ENCODE measurements at places on chromosomes 16 and 17.

DNA sequence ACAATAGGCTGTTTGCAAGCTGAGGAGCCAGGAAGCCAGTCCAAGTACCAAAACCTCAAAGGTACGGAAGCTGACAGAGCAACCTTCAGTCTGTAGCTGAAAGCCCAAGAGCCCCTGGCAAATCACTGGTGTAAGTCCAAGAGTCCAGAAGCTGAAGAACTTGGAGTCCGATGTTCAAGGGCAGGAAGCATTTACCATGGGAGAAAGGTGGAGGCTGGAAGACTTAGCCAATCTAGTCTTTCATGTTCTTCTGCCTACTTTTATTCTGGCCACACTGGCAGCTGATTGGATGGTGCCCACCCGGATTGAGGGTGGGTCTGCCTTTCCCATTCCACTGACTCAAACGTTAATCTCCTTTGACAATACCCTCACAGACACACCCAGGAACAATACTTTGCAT, 15.3 kb downstream of the CD300LB start:
- no peak for ATAC-seq

- ATAC-seq = no peak
Measured at GRCh38 chr16:2692251-2692947, 10.1 kb downstream of the KCTD5 start.

- peak; percentile 30 for ATAC-seq
Measured at GRCh38 chr16:31134625-31135534, 647 bp downstream of the PRSS8 start.

DNA sequence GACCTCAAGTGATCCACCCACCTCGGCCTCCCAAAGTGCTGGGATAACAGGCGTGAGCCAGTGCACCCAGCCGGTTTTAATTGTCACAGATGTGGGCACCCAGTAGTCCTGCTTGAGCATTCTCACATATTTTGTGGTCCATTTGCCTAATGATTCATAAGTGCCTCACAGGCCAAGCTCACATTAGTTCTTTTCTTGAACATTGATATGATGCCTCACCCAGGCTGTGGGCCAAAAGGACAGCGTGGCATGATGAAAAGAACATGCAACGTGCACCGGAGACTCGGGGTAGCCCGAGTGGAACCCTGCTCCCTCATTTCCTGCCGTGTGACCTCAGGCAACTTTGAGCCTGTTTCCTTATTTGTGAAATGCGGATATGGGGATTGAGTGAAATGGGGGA, 181.9 kb downstream of the SNX29 start:
- peak; percentile 81 for ATAC-seq

- ATAC-seq = no peak
Measured at GRCh38 chr16:14050291-14051027, 20.7 kb upstream of the MRTFB start.

DNA sequence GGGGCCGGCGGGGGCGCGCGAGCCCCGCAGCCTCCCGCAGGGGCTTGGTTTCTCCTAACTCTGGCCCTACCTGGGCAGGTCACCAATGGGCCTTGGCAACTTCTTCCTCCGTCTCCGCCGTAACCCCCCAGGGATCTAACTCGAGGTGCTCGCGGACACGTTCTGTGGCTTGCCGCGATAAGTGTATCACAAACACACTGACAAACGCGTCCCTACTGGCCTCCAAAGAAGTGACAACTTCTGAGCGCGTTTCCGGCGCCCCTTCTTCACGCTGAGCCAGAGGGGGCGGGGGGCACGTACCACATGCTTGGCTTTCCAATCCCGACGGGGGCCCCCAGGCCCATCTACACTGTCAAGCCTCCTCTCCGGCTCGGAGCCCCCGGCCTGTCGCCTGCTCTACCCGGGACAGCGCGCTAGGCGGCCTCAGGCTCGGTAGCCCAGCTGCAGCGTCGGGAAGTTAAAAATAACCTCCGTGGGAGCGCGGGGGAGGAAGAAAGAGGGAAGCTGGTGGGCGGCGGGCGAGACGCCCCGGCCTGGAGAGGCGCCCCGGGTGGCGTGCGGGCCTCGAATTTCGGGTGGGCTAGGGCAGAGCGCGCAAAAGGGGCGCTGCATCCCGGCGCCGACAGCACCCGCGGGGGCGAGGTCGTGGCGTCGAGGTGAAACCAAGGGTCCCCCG, 725 bp upstream of the SPHK1 start:
- ATAC-seq = peak; percentile 19

DNA sequence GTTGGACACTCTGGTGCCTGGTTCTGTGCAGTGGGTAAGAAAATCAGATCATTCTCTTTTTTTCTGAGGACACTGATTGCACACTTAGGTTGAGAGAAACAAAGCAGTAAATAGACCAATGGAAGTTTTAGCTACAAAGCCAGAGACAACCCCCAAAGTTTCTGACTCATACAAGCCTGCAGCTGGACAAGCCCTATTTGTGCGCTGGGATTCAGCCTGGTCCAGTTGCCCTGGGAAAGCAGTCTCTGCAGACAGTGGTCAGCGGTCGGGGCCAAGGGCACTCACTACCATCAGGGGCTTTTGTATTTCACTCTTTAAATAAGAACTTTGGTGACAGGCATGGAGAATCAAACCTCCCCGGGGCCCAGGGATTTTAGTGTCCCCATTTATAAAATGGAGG, 6.0 kb upstream of the RHBDL3 start:
- no peak for ATAC-seq

- ATAC-seq = no peak
Measured at GRCh38 chr16:9366048-9366969, 274.9 kb downstream of the HAPSTR1 start.

- ATAC-seq = peak; percentile 92
Measured at GRCh38 chr17:81379523-81379942, 15.7 kb upstream of the BAHCC1 start.

DNA sequence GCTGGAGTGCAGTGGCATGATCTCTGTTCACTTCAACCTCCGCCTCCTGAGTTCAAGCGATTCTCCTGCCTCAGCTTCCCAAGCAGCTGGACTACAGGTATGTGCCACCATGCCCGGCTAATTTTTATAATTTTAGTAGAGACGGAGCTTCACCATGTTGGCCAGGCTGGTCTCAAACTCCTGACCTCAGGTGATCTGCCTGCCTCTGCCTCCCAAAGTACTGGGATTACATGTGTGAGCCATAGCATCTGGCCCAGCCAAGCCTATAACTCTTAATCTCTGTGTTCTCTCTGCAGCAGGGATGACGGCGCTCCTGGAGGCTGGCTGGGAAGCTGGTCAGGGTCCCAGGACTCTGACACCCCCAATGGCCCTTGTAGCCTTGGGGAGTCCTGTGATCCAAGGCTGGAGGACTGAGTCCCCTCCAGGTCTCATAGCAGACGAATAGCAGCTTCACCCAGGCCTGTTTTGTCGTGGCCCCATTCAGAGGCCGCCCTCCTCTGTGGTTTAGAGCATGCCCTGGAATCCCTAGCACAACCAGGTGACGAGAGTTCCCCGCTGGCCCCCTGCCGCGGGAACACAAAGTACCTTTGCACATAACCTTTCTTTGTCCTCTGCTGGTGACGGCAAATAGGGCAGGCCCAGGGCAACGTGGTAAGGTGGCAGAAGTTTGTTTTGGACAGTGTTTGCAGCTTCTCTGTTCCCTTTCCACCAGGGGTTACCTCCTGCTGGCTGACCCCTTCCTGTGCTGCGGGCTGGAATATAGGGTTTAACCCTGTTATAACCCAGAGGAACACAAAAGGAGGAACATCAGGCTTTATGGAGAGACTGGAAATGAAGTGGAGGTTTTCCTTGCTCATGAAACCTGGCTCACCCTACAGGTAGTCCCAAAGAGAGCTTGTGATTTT, 43.0 kb upstream of the TOB1 start:
- peak; percentile 5 for ATAC-seq
